ENCODE measurements at places on chromosomes 11 and 22. TPM values are rescaled to one million over a fixed set of nuclear protein-coding genes. Genes with fewer than 3 reads are reported as not detected.

GRCh38 chr11:68327586-68328370 is 15.4 kb downstream of the LRP5 start:
- DNase-seq, result no peak
- H3K4me3 ChIP-seq, result peak overlapping the region; percentile 22
- H3K27me3 ChIP-seq, result no peaks in the 10 kb centered on the region
- peak overlapping the region; percentile 42 for H3K27ac ChIP-seq
- H3K36me3 ChIP-seq, result no peaks in the 10 kb centered on the region

- H3K4me3 ChIP-seq, result no peak overlapping the region
- H3K27ac ChIP-seq, result no peak overlapping the region
- peaks cover 4% of the 10 kb centered on the region for H3K4me1 ChIP-seq
- DNase-seq, result no peak
Observed at GRCh38 chr22:50694766-50695420, 22.3 kb downstream of the SHANK3 start.

DNA sequence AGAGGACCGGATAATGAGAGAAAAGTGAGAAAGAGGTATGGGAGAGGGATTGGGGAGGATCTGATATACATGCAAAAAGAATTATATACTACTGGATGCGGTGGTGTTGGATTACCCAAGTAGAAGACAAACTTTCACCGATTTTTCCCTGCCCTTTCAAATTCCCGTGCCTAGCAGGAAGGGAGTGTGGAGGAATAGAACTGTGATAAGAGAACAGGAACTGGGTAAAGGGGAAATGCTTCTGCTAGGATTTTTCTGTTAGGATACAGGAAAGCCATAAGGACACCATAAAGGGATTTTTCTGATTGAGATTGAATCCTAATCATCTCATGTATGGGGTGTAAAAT is 480 bp upstream of the MTMR2 start:
- H3K27ac ChIP-seq, result peak overlapping the region; percentile 97
- peaks cover 6% of the 10 kb centered on the region for H3K4me1 ChIP-seq
- peak overlapping the region; percentile 81 for H3K4me3 ChIP-seq
- no peak for DNase-seq

DNA sequence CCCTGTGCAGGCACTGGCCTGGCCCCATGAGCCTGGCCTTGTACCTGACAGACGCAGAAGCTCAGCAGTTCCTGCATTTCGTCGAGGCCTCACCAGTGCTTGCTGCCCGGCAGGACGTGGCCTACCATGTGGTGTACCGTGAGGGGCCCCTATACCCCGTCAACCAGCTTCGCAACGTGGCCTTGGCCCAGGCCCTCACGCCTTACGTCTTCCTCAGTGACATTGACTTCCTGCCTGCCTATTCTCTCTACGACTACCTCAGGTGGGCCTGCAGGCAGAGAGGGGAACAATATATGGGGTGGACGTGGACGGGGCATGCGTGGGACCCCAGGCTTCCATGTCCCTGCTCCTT is 4.9 kb downstream of the LARGE2 start:
- no peak overlapping the region for H3K27ac ChIP-seq
- H3K27me3 ChIP-seq, result peaks cover 6% of the 10 kb centered on the region
- peaks cover 5% of the 10 kb centered on the region for H3K4me1 ChIP-seq
- H3K36me3 ChIP-seq, result peaks cover 10% of the 10 kb centered on the region
- H3K4me3 ChIP-seq, result no peak overlapping the region

DNA sequence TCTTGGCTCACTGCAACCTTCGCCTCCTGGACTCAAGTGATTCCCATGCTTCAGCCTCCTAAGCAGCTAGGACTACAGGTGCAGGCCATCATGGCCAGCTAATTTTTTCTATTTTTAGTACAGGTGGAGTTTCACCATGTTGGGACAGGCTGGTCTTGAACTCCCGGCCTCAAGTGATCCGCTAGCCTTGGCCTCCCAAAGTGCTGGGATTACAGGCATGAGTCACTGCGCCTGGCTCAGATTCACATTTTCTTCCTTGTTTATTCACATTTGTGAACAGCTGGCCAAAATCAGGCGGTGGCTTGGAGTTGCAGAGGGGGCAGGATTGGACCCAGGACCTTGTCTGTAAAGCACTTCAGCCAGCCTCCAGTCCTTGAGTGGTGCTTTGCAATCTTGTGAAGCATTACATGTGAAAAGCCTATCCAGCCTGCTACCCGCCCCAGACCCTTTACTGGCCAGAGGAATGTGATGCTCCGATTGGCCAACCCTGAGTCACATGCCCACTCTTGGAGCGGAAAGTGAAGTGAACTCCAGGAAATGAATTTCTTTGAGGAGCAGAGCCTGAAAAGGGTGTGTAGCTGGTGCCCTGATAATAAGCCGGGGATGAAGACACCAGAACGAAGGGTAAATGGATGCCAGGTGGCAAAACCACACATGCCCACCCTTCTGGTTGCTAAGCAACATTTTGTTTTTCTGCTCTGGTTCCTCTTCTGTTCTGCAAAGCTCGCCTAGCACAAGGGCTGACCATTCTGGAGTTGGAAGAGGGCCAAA is 62.6 kb upstream of the PTPRJ start:
- peak overlapping the region; percentile 57 for H3K4me3 ChIP-seq
- H3K27me3 ChIP-seq, result no peaks in the 10 kb centered on the region
- H3K27ac ChIP-seq, result peak overlapping the region; percentile 73
- no peaks in the 10 kb centered on the region for H3K4me1 ChIP-seq

LSP1 gene
- 23.6 TPM for total RNA-seq

DNA sequence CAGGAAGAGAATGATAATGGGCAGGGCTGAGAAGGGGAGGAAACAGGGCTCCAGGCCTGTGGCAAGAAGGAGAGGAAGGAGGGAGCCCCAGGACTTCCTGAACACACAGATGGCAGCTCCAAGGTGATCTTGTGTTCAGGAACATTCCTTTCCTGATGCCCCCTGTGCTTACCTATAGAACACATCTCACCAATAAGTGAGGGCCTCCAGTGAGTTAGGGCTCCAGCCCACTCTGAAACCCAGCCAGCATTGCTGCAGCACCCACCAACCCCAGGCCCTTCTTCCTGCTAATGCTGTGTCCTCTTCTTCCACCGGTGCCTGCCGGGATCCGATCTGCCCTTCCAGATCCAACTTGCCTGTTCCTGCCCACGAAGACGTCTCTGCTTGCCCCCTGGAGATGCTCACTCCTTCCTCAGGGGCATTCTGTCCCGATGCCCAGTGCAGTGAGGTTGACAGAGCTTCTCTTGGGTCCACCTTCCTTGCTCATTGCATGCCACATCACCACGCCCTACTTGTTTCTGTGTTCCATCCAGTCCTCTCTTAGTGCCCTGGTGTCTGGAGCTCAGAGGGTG is 17.4 kb downstream of the ANKK1 start:
- no peaks in the 10 kb centered on the region for H3K4me1 ChIP-seq
- no peak for DNase-seq
- H3K4me3 ChIP-seq, result no peak overlapping the region
- H3K27ac ChIP-seq, result no peak overlapping the region

- no peak overlapping the region for H3K27ac ChIP-seq
- no peaks in the 10 kb centered on the region for H3K27me3 ChIP-seq
Observed at GRCh38 chr11:131392528-131393255, 22.3 kb downstream of the NTM start.

DNA sequence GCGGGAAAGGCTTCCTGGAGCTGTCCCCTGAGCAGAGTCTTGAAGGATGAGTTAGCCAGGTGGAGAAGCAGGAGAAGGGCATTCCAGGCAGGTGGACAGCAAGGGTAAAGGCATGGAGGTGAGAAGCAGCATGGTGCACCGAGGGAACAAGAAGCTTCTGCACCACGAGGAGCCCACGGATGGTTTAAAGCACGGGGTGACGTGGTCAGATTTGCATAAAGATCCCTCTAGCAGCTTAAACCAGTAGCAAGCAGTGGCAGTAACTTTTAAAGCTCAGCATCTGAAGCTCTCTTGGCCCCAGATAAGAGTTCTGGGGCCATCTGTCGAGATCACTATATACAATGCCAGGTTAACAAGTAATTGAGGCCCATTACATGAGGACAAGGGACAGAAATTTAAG is 36.8 kb downstream of the SERPINH1 start:
- no peak for DNase-seq
- no peak overlapping the region for H3K27ac ChIP-seq
- no peak overlapping the region for H3K4me3 ChIP-seq
- peaks cover 9% of the 10 kb centered on the region for H3K4me1 ChIP-seq
- H3K27me3 ChIP-seq, result no peaks in the 10 kb centered on the region

OR5I1 gene
- not detected for total RNA-seq

- no peak overlapping the region for H3K27ac ChIP-seq
- peaks cover 15% of the 10 kb centered on the region for H3K36me3 ChIP-seq
- peaks cover 50% of the 10 kb centered on the region for H3K4me1 ChIP-seq
- DNase-seq, result no peak
- H3K4me3 ChIP-seq, result no peak overlapping the region
Observed at GRCh38 chr11:76792505-76793264, 9.5 kb downstream of the TSKU start.

KRTAP5-8 gene
- total RNA-seq, result not detected

DNA sequence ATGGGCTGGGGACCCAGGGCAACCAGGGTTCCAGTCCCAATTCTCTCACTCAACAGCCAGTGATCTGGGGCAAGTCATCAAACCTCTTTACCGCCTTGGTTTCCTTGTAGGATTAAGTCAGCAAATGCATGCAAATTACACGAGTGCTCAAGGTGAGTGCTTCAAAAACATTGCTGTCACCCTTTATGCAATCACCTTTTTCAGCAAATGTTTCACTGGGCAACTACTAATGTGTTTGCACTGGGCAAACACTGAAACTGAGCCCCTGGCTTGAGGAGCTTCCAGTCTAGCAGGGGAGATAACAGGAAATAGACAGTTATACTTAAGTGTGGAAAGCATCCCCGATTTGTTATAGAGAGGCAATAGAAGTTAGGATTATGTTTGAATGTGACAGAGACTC is 37.7 kb upstream of the DMC1 start:
- no peaks in the 10 kb centered on the region for H3K27me3 ChIP-seq
- no peak overlapping the region for H3K27ac ChIP-seq
- no peak overlapping the region for H3K4me3 ChIP-seq
- H3K4me1 ChIP-seq, result peaks cover 10% of the 10 kb centered on the region

Data from thoracic aorta (tissue), 2 donors.